ENCODE measurements at places on chromosomes 3 and 15. TPM values are rescaled to one million over a fixed set of nuclear protein-coding genes. Genes with fewer than 3 reads are reported as not detected.

- no peak for DNase-seq
Measured at GRCh38 chr15:34354286-34354685, 11.2 kb downstream of the NUTM1 start.

GRCh38 chr15:98612490-98613110 is 35.7 kb upstream of the IGF1R start:
- DNase-seq: no peak

DNA sequence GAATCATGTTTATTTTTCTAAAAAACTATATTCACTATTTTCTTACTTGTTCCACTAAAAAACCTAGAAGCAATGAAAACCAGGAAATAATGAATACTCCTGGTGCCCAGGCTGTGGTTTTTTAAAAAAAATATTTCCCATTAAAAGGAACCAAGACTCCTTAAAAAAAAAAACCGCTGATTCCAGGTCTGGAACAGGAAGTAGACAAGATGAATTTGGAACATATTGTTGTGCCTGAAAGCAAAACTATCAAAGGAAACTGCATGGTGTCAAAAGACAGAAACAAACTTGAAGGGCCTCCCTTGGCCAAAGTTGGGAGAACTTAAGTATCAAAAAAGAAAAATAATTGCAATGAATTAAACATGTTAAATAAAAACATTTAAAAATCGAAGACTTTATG is 245.3 kb upstream of the P2RY1 start:
- no peak for DNase-seq

DNA sequence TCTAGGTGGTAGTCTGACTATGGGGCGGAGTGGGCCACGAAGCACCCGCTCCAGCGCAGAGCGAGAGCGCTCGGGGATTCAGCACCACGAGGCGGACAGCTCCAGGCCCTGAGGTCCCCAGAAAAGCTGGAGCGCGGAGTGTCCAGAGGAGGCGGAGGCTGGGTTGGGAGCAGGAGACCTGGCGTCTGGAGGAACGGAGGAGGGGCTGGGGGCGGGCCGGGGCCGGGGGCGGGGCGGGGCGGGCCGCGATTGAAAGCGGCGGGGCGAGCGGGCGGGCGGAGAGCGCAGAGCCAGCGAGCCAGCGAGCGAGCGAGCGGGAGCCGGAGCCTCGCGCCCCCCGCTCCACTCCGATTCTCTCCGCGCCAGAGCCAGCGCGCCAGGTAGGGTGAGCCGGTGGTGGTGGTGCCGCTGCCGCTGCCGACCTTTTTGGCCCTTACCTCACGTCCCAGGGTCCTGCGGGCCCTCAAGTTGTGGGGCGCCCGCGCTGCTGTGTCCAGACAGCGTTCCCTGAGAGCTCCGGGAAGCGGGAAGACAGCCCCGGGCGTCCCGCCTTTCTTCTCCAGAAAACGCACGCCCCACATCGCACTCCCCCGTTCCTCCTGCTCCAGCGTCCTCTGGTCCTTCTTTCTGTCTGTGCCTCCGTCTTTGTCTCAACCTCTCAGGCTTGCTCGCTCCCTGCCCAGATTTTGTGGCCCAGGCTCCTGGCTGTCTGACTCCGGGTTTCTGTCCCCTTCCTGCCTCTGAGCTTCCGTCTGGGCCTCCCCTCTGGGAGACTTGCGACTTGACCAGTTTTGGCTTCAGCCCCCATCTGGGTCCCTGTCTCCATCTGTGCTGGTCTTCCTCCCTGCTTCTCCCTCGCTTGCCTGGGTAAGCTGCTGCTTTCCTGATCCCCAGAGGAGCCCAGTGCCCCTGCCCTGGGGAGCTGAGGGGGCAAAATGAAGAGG is at the start of gene GRM2:
GRM2 (plus strand) TSS at position 281 of the 944 bp plus-strand sequence. CDS start 1,916 bp downstream, outside the sequence.
- peak; percentile 98 for DNase-seq

ONECUT1 gene
- polyA plus RNA-seq: 3.9 TPM

All from GM23338 (cell line).